SW 1271 (cell line): ENCODE measurements at places on chromosomes 11 and 22.

DNA sequence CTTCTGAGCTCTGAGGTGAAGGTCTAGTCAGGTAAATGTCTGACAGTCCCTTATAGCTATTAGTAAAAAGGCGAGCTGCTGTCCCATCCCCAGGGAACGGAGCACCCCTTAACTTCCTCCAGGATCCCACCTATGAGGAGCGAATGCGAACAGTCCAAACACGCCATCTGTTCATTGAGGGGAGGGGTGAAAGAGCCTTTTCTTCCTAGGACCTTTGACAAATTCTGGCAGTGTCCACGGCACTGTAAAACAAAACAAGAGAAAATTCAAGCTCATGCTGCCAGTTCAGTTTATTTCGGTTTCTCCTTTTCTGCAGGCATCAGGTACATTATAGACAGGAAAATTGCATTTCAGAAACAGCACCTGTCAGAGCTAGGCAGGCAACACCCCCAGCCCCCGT is 253.8 kb upstream of the CADM1 start:
- no peak for DNase-seq

GRCh38 chr11:122937983-122938382 is 43.7 kb downstream of the BSX start:
- no peak for DNase-seq

- DNase-seq = no peak
These were observed 385.6 kb downstream of the CNTN5 start for GRCh38 chr11:99406345-99406744.

- DNase-seq = peak; percentile 81
These were observed 8.8 kb upstream of the CTSD start for GRCh38 chr11:1772270-1773130.

GRCh38 chr11:18936002-18936673 is 3.1 kb downstream of the MRGPRX1 start:
- no peak for DNase-seq

DNA sequence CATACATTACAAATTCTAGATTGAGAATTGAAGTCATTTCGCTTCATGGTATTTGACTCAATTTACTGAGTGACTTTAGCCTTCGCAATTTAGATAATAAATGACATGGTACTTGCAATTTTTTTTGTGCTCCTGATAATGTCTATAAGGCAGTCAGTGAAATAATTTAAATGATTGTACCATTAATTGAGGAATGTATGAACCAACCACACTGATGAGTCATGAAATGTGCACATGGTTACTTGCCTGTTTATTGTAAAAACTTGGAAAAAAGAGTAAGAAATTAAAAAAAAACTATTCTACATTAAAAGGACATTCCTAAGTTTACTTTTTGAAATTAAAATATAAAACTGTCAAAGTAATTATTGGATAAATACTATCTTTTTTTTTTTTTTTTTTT is 43.3 kb downstream of the DNAJC24 start:
- DNase-seq = no peak

- no peak for DNase-seq
These were observed 1.1 kb upstream of the PRG2 start for GRCh38 chr11:57391539-57391938.

- DNase-seq = no peak
These were observed 64.9 kb downstream of the NECTIN1 start for GRCh38 chr11:119664063-119664572.

- DNase-seq = no peak
These were observed 40.4 kb upstream of the RAPSN start for GRCh38 chr11:47489395-47489755.

GRCh38 chr11:44217432-44217831 is 92.5 kb downstream of the ALX4 start:
- DNase-seq = no peak

GRCh38 chr11:2406451-2406850 is 5.9 kb downstream of the TSSC4 start:
- no peak for DNase-seq

GRCh38 chr11:112388496-112388895 is 127.8 kb upstream of the PLET1 start:
- no peak for DNase-seq

- peak; percentile 89 for DNase-seq
These were observed 7.6 kb downstream of the CARS1 start for GRCh38 chr11:3049430-3050243.

- no peak for DNase-seq
These were observed 127.7 kb upstream of the MTNR1B start for GRCh38 chr11:92841719-92842118.
